IMR-90 (cell line): ENCODE measurements at places on chromosomes 3 and 15. TPM values are rescaled to one million over a fixed set of nuclear protein-coding genes. Genes with fewer than 3 reads are reported as not detected.

SUSD5 gene
- polyA plus RNA-seq = 1.2 and 1.4 TPM in 2 replicates

ZMYND10 gene
- polyA plus RNA-seq = 1.1 and 1.4 TPM in 2 replicates

RBM15B gene
- 15.0 and 16.2 TPM in 2 replicates for polyA plus RNA-seq

DNA sequence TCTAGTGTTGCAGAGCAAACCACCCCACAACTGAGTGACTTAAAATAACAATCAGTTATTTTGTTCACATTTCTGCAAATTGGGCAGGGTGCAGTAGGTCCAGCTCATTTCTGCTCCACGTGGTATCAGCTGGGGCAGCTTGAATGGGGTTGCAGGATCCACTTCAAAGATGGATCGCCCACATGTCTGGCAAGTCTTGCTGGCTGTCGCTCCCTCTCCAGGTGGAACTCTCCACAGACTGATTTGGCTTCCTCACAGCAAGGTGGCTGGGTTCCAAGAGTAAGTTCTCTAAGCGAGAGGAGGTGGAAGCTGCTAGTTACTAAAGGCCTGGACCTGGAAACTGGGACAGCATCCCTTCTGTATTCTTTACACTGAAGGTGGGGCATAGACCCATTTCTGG, 213.3 kb downstream of the SLC9A9 start:
- no peaks in the 10 kb centered on the region for H3K4me1 ChIP-seq
- DNase-seq = no peak
- H3K27ac ChIP-seq = no peak overlapping the region
- H3K36me3 ChIP-seq = no peaks in the 10 kb centered on the region

- no peak overlapping the region for H3K27ac ChIP-seq
- DNase-seq = no peak
- no peaks in the 10 kb centered on the region for H3K27me3 ChIP-seq
- peaks cover 3% of the 10 kb centered on the region; the same call in 1 of the 2 replicates for H3K4me1 ChIP-seq
- no peaks in the 10 kb centered on the region for H3K36me3 ChIP-seq
Observed at GRCh38 chr3:93969997-93970396, 3.7 kb downstream of the PROS1 start.

DNA sequence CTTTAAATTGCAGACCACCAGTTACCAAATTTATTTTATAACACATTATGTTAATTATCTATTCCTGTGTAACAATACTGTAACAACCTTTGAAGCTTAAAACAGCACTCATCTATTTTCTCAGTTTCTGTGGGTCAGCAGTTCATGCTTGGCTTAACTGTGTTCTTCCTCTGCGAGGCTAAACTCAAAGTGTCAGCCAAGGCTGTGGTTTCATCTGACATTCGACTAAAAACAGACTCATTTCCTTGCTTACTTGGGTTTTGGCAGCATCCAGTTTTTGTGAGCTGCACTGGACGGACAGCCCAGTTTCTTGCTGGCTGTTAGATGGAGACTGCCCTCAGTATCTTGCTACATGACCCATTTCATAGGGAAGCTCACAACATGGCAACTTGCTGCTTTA, 247.3 kb upstream of the KCNH8 start:
- no peak overlapping the region for H3K27ac ChIP-seq
- DNase-seq = no peak
- H3K36me3 ChIP-seq = no peaks in the 10 kb centered on the region
- no peaks in the 10 kb centered on the region for H3K27me3 ChIP-seq
- H3K4me3 ChIP-seq = no peak overlapping the region
- no peaks in the 10 kb centered on the region for H3K4me1 ChIP-seq

- DNase-seq = peak; percentile 93
- H3K27ac ChIP-seq = peak overlapping the region; percentile 57
- H3K4me1 ChIP-seq = peaks cover 9% of the 10 kb centered on the region
- H3K4me3 ChIP-seq = no peak overlapping the region
- H3K36me3 ChIP-seq = no peaks in the 10 kb centered on the region
Observed at GRCh38 chr3:64291345-64291744, 66.1 kb upstream of the PRICKLE2 start.

DNA sequence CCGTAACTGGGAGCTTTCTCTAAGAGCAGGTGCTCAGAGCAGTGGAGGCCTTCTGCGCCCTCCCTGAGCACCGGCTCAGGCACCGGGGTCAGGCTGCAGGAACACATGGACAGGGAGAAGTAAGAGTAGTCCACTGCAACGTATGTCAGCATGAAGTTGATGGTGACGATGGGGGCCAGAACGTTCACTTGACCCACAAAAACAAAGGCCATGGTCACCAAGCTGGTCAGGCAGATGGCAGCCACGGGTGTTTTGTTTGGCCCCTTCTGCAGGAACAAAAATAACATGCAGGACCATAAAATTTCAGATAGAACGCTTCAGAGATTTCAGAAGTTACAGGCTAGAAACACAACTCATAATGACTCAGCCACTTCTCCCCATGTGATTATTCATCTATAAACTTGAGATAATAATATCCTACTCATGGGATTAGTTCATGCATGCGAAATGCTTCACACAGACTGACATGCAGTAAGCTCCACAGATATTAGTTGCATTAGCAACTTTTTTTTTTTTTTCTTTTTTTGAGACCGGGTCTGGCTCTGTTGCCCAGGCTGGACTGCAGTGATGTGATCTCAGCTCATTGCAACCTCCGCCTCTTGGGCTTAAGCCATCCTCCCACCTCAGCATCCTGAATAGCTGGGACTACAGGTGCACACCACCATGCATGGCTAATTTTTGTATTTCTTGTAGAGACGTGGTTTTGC, 52.2 kb upstream of the HEG1 start:
- H3K4me1 ChIP-seq = peaks cover 40% of the 10 kb centered on the region
- H3K27ac ChIP-seq = peak overlapping the region; percentile 71
- no peak overlapping the region for H3K4me3 ChIP-seq
- peak; percentile 95 for DNase-seq
- no peaks in the 10 kb centered on the region for H3K27me3 ChIP-seq
- H3K36me3 ChIP-seq = no peaks in the 10 kb centered on the region; the same call in 1 of the 2 replicates

GRCh38 chr15:64686130-64686735, 89.2 kb downstream of the RBPMS2 start:
- peaks cover 74% of the 10 kb centered on the region for H3K36me3 ChIP-seq
- DNase-seq = peak; percentile 63
- H3K4me3 ChIP-seq = no peak overlapping the region
- no peaks in the 10 kb centered on the region for H3K4me1 ChIP-seq

GRCh38 chr3:64265646-64266045, 40.4 kb upstream of the PRICKLE2 start:
- H3K4me3 ChIP-seq = peak overlapping the region; percentile 81
- no peak for DNase-seq
- no peaks in the 10 kb centered on the region; the same call in 1 of the 2 replicates for H3K36me3 ChIP-seq
- H3K4me1 ChIP-seq = peaks cover 22% of the 10 kb centered on the region
